ENCODE measurements at places on chromosomes 3 and 15.

- no peak for DNase-seq
These were observed 31.7 kb downstream of the HES1 start for GRCh38 chr3:194167480-194168282.

GRCh38 chr15:65076486-65077290 is at the start of gene KBTBD13:
Gene KBTBD13 (plus strand): TSS chr15:65076746. CDS start chr15:65076816, 70 bp downstream.
- DNase-seq = no peak

DNA sequence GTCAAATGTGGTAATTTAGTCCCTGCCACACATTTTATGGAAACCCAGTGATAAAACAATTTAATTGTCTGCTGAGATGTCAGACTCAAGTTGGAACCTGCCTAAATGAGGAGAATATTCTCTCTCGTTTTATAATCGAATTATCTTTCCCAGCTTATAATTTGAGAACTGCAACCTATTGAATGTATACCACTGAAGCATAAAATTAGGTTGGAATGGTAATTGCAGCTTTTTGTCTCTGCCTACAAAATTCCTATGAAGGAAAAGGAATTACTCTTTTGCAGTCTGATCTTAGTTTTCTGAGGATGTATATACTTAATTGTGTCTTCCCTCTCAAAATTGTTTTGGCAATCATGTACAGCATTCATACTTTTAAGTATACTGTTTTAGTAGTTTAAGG is 28.9 kb downstream of the RAD51 start:
- DNase-seq = no peak

DNA sequence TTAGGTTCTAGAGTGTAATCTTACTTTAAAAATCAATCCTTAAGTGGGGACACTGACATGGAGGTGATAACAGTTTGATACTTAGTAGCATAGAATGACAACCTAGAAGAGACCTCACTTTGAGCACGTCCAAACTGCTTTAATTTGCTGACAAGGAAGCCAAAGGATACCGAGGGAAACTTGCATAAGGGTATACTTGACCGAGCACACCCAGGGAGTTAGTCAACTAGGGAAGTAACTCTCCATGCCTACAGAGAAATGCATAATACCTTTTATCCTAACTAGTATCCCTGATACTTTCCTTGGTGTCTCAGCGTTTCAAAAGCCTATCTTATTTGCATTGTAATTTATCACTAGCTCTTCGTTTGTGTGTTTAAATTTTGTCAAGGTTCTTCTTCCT is 5.5 kb upstream of the TPRG1 start:
- DNase-seq = no peak

GRCh38 chr3:152622811-152623167 is 212.1 kb upstream of the P2RY1 start:
- no peak for DNase-seq

DNA sequence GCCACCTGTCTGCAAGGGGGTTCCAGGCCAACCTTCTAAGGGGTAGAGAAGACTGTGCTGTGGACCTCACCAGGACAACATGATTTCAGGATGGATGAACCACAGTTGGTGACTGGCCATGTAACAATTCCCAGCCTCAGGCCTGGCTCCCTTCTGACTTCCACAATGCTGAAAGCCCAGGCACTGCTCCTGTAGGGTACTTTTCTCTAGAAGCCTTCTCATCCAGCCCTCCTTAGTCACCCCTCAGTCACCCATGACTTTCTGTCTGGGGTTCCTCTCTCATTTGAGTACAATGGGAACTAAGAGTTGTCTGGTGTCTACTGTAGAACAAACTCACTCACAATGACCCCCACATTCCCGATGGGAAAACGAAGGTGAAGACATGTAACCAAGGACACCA is 8.6 kb downstream of the ALS2CL start:
- DNase-seq = no peak

- no peak for DNase-seq
These were observed 188.7 kb downstream of the THRB start for GRCh38 chr3:24305795-24306467.

DNA sequence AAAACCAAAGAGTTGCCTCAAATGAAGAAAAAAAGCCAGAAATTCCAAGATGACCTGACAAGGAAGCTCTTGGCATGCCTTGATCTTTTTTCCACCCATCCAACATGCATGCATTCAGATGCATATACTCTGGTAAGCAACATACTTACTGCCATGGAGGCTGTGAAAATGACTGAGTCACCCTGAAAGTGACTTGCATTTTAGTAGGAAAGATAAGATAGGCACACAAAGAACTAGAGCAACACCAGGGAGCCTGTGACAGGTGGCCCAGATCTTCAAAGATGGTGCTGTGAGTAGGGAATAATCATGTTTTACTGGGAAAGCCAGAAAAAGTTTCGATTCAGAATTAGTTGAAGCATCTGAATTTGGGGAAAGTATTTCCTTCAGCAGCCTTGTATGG is 185.1 kb upstream of the SLCO3A1 start:
- no peak for DNase-seq

DNA sequence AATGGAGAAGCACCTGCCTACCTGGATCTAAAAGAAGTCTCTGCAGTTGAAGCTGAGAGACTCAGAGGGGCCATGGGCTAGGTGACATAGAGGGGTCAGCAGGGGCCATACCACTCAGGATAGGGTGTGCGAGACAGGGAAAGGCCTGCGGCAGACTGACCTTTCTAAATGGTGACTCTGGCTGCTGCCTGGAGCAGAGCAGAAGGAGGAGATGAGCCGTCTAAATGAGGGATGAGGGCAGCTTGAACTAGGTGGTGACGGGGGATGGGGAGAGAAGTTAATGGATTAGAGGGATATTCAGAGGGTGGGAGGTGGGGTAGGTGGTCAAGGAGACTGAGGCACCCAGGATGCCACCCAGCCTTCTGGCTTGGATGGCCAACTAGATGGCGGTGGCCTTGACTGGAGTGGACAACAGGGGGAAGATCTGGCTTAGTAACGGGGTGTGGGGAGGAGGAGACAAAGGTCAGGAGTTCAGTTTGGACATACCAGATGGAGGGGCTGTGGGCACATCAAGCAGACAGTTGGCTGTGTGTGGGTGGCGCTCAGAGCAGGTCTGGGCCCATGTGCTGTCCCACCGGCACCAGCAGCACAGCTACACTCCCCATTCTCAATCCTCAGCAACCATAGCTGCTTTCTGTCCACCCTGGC is 3.2 kb upstream of the ITIH1 start:
- no peak for DNase-seq

DNA sequence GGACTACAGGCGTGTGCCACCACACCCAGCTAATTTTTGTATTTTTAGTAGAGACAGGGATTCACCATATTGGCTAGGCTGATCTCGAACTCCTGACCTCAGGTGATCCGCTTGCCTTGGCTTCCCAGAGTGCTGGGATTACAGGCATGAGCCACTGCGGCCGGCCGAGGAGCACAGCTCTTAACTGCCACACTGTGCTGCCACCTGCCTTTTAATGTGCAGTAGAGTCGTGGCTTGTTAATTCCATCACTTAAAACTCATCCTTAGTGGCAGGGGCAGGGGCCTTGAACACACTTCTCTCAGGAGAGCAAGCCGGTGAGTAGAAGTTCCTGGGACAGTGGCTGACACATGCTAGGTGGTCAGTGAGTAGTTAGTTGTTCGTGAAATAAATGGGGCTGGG is 12.5 kb downstream of the ABCF3 start:
- no peak for DNase-seq

DNA sequence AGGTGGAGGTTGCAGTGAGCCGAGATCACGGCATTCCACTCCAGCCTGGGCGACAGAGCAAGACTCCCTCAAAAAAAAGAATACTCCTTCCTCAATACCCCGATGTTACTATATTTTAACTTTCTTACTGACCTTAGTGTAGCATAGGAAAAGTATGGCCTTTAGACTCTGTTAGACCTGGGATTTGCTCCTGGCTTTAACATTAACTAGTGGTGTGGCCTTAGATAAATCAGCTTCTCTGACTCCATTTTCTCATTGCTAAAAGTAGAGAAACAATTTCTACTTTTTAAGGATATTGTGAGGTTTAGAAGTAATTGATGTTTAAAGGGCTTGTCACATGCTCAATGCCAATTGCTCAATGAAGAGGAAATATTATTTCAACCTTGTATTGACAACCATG is 7.6 kb upstream of the IL1RAP start:
- no peak for DNase-seq

DNA sequence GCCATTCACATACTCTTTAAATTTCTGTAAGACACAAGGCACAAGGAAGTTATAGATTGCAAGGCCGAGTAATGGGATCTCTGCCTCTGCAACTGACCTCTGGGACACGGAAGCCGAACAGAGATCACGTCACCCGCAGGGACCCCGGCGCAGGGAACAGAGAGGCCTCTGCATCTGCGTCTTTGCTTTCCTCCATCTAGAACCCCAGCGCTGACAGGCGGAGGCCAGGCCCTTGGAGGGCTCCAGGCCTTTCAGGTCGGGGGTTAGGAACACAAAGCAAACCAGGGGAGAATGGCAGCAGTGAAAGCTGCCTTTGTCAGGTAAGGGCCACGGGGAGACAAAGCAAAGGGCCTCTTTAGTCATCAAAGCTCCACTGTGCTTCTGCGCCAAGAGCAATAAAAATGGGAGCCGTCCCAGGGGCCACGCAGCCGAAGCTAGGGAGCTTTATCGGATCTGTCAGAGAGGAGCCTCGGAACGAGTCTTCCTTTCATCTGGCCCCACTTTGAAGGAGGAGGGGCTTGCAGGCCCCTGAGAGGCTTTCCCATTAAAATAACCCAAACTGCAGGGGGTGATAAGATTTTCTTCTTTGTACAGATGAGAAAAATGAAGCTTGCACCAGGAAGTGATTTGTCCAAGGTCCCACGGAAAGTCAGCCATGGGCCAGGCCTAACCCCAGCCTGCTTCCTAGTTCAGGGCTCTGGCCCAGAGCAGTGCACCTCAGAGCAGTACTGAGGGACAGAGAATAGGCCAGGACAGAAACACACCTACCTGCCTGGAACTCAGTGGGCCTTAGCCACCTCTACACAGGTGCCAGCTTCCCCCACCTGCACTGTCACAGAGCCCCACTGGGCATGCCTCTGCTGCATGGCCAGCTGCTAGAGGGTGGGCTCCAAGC is 84.4 kb upstream of the RAD18 start:
- no peak for DNase-seq

- no peak for DNase-seq
These were observed 9.8 kb upstream of the PLAAT1 start for GRCh38 chr3:193231201-193231600.

- DNase-seq = peak; percentile 20
These were observed 92.3 kb upstream of the LRIG1 start for GRCh38 chr3:66592927-66593625.

DNA sequence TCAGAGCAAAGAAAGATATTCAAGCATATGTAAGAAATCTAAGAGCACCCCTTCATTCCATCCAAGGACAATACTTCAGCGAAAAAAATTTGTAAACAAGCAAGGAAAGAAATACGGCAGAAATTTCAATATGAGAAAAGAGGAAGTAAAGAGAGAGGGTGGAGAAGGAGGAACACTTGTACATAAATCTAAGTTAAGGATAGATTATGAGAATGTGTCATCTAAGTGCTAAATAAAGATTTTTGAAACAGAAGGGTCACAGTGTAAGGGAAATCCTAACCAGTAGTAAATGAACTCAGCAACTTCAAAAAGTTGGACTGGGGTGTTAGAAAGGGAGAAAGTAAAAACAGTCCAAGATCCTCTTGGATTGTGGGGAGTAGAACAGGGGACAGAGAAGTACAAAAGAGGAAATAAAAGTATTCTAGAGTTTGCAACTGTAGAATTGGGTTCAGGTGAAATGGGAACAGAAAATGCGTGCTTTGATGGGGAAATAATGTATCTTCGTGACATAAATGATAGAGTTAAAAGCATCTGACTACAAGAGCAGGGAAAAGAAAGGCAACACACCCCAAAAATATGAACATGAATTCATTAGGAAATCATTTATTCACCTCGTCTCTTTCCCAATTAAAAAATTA is 68.5 kb upstream of the ATP13A5 start:
- DNase-seq = no peak

DNA sequence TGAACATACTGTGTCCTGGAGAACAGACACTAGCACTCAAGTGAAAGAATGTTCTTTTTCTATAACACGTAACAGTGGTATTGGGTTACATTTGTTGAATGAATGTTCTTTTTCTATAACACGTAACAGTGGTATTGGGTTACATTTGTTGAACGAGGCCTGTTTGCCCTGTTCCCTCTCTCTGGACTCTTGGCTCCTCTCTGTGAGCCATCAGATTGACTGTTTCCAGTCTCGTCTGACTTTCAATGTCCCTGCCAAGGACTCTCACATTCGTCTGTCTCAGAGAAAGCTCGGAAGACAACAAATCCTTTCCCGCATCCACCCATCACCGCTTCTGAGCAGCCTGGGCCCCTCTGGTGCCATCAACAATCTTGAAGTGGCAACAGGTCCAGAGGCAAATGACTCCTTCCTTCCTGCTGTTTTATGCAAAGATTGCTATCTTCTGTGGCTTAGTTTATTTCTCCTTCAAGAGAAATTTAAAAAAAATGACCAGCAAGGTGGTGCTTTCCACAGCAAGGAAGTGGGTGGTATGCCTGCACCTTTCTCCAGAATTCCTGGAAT is 8.0 kb downstream of the TMEM45A start:
- DNase-seq = no peak

DNA sequence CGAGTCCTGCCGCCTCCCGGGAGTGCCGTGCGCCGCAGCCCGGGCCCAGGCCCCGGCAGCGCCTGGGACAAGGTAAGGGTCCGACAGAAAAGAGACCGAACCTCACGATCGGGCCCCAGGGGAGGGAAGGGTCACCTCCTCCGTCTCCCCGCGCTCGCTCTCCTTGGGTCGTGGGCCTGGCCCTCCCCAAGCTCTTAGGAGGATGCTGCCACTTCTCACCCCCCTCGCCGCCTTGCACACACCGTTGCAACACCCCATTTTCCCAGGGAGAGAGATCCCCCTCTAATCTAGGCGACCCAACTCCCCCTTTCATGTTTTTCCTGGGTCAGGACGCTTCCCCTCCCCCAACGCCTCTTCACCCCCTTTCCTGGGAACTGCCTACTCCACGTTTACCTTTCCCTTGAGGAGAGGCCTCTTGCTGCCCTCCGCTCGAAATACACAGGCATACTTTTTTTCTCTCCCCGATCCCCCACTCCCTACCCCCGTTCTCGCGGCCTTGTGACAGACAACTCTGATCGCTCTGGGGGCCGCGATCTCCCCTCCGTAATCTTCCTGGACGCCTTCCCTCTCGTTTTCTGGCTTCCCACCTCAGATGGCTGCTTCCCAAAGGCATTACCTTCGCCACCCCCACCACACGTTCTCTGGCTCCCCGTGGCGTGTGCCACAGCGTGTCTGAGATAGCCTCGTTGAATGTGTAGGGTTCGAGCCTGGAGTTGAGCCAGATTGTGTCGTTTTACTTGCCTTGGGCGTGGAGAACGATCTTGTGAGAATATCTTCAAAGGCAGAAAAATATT is 688 bp downstream of the SETD5 start:
- DNase-seq = peak; percentile 73

- no peak for DNase-seq
These were observed 161.7 kb downstream of the POLR2M start for GRCh38 chr15:57867970-57868798.

GRCh38 chr3:126033765-126034164 is 50.2 kb downstream of the SLC41A3 start:
- DNase-seq = no peak

- no peak for DNase-seq
These were observed 114.8 kb downstream of the WDR72 start for GRCh38 chr15:53644660-53645059.
